ENCODE measurements at places on chromosomes 3 and 15.

- DNase-seq, result peak; percentile 85
Observed at GRCh38 chr3:37993820-37994638, 3.4 kb downstream of the VILL start.

GRCh38 chr3:50120364-50121071, 31.8 kb downstream of the RBM5 start:
- DNase-seq, result no peak

DNA sequence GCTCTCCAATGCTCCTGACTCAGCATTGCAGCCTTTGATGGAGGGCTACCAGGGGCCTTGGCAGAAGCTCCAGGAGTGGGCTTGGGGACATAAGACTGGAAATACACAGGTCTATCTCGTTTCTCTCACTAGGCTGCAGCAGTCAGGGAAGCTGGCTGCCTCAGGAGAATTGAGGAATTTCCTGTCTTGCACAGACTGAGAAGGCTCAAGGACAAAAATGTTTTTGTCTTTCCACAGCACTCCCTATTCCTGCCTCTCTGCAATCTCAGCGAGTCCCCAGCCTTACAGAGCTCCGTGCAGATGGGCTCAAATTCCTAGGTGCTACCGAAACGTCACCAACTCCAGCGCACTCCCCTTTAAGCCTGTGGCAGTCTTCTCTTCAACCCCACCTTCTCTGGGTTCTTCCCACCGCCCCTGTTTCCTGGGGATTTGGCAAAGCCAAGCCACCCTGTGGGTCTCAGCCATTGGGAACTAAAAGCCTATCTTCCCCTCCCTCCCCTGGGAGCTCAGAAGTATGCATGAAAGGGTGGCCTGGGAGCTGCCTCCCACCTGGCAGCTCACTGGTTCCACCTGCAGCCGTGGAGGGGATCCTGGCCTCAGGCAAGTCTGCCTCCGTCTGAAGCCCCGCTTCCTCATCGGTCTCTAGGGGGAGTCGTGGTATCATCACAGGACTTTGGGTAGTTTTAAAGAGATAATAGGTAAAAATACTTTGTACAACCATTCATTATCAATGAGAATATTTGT, 322.6 kb upstream of the FRG2C start:
- DNase-seq, result no peak

GRCh38 chr3:122392868-122393844, 9.2 kb downstream of the FAM162A start:
- no peak for DNase-seq

GRCh38 chr3:157532529-157533297, 29.5 kb upstream of the VEPH1 start:
- peak; percentile 7 for DNase-seq
